ENCODE measurements at places on chromosomes 7 and 10.

GRCh38 chr10:13608246-13608853, 21.6 kb downstream of the PRPF18 start:
- DNase-seq, result no peak

- DNase-seq, result no peak
These were observed 340.5 kb downstream of the SDK1 start for GRCh38 chr7:3641582-3641981.

GRCh38 chr7:15829691-15830090, 143.2 kb upstream of the MEOX2 start:
- DNase-seq, result no peak

- DNase-seq, result no peak
These were observed 15.9 kb downstream of the ZNF3 start for GRCh38 chr7:100065452-100066186.

DNA sequence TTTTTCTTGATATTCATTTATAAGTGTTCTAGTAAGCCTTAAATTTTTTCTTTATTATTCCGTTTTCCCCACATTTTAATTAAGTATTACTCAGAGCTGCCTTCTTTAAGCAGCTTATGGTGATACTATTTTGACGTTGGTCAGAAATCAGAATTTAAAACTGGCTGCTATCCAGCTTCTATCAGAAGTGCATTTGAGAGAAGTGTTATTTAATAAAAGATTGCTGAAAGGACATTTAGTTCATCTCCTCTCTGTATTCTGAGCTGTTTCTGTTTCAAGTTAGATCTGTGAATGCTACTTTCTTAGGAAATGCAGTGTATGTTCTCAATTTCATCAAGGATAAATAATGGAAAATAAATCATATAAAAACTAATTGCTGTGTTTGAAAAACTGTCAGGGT, 17.4 kb downstream of the KLHL7 start:
- DNase-seq, result no peak

GRCh38 chr7:140631021-140631420, 9.6 kb downstream of the DENND2A start:
- no peak for DNase-seq

DNA sequence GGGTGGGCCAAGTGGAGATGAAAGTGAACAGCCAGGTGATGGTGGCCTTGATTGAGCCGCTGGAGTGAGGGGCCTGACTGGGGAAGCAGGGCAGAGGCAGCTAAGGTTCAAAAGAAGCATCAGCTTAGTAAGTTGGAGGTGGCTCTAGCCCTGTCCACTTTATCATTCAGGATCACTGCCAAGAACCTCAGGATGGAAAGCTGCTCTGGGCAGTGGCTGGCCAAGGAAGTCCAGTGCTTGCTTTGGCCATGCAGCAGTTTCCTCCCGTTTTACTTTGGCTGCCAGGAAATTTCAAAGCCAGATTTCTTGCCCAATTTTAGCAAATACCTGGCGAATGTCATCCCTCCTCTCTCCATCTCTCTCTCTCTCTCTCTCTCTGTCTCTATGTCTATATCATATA, 384.9 kb downstream of the PLXNA4 start:
- DNase-seq, result no peak

DNA sequence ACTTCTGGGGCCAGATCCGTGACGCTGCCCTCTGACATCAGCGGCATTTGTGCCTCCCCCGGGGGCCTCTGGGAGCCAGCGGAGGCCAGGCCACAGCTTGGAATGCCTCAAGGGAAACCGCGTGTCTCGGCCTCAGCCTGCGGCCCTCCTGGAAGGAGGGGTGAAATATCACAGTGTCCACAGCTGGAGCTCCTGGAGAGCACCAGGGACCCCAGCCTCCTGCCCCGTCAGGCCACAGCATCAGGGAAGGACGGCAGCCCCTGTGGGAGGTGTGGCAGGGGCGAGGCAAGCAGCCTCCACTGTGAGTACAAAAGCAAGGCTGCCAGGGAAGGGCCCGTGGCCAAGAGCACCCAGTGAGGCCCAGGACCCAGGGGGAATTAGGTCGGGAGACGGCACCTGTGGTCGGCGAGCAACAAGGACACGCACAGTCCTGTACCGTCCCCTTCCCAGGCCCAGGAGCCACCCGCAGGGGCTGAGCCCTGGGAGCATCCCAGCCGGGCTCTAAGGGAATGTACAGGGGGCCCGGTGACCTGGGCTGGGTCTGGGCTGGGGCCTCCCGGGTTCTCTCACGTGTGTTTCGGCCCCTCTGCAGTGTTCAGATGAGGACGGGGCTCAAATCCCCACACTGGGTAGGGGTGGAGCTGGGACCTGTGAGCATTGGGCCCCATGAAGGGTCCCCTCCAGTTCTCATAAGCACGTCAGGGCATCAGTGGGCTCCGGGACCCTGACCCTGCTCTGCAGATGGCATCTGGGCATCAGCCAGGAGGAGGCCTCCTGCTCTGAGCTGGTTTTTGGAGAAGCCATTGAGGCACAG, 18.7 kb upstream of the KNDC1 start:
- DNase-seq, result no peak

DNA sequence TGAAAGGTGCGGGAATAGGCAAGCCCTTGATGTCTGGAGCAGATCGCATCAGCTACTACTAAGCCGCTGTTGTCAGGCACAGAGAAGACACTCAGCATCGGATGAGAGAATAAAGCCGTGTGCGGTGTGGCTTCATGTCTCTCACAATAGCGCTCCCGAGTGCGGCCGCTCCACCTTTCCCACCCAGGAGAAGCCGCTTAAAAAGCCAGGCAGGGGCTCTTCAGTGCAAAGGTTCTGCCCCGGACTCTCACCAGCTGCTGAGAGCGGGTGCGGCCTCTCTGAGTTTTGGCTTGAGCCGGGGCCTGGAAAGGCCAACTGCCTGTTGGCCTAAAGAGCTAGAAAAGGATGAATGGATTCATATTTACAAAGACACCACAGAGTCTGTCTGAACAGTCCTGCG, 600.6 kb downstream of the DNAJB6 start:
- DNase-seq, result no peak

- DNase-seq, result no peak
These were observed 614 bp upstream of the IFIT2 start for GRCh38 chr10:89301232-89301631.

GRCh38 chr10:5723692-5724091, 39.1 kb downstream of the TASOR2 start:
- no peak for DNase-seq

GRCh38 chr10:95187617-95188016, 6.4 kb upstream of the ACSM6 start:
- no peak for DNase-seq

DNA sequence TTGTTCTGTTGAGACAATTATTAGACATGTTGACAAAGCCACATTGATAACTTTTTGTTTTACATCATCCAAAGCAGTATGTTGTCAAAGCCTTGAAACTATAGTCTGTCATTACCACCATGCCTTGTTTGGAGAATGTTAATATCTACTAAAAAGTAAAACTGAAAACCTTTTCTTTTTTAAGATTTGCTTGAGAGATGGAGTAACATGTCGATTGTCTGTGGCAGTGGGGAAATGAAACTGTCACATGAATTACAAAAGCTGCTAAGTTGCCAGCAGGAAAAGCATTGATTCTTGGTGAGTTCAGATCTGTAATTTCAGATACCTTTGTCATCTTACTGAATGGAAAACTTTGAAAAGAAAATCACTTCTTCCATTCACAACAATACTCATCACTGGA, 69.1 kb downstream of the TFPI2 start:
- no peak for DNase-seq

DNA sequence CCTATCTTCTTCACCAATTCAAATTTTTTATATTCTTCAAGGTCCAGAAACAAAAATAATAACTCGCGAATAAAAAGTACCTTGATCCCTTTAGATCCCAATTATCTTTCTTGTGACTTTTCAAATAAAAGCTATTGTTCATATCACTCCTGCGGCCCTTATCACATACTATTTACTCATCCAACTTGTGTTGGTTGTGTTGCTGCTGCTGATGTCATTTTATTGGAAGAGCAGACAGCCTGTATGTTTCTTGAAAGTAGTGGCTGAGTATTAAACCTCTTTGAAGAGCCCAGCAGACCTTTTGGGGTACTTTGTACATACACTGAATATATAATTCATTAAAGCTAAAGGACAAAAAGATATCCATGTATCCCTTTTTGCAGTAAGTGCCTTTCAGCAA, 231.7 kb downstream of the CTNNA3 start:
- no peak for DNase-seq

- no peak for DNase-seq
These were observed 171.0 kb upstream of the NEBL start for GRCh38 chr10:21068026-21068656.

GRCh38 chr7:20079080-20079479, 138.1 kb downstream of the MACC1 start:
- DNase-seq, result no peak

GRCh38 chr7:4928445-4928844, 30.5 kb downstream of the MMD2 start:
- DNase-seq, result no peak

DNA sequence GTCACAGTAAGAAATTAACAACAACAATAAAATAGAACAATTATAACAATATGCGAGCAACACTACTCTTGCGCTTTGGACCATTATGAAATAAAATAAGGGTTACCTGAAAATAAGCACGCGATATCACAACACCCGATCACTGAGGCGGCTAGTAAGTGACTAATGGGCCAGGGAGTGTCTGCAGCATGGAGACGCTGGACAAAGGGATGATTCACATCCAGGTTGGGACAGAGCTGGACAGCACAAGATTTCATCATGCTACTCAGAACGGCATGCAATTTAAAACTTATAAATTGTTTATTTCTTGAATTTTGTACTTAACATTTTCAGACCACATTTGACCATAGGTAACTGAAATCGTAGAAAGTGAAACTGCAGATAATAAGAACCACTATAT, 15.6 kb downstream of the HIBADH start:
- DNase-seq, result no peak

- no peak for DNase-seq
These were observed 45.4 kb downstream of the NAMPT start for GRCh38 chr7:106239406-106239805.

DNA sequence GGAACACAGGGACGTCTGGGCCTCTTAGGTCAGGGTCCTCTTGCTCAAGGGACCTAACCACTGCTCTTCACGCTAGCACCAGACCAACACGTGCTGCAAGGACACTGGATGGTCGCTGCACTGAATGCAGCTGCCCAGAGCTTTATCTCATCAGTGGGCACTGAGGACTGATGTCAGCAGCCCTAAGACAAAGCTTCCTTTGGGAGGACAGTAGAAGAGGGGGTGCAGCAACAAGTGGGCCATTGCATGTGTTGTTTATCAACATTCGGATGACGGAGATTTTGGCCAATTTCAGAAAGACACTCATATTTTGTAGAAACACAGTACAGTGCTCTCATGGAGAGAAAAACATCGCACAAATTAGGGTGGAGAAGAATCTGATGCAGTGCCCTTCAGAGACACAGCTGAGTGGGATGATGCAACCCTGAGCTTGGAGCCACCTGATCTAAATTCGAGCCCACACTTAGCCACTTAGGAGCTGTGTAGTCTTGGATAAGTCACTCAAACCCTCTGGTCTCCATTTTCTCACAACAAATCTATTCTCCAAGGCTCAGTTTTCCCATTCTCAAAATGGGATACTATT, 1.7 kb downstream of the OPALIN start:
- no peak for DNase-seq

DNA sequence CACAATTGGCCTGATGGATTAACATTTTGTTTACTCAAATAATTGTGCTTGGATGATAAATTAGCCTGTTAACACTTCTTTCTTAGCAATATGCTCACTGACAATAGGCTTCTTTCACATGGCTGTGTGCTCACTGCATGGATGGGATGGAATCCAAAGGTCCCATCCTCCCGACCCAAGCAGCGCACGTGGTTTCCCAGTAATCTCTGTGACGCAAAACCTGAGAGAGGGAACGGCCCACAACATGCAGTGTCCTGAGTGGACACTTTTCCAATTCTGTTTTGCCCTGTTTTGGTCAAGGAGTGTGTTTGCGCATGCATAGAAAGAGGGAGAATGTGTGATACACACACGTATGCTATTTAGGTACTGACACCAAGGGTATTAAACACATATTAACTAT, 42.1 kb upstream of the RASGEF1A start:
- DNase-seq, result no peak

GRCh38 chr10:34647160-34647559, 167.9 kb downstream of the PARD3 start:
- no peak for DNase-seq

- no peak for DNase-seq
These were observed 16.2 kb downstream of the KIFBP start for GRCh38 chr10:69004821-69005220.

DNA sequence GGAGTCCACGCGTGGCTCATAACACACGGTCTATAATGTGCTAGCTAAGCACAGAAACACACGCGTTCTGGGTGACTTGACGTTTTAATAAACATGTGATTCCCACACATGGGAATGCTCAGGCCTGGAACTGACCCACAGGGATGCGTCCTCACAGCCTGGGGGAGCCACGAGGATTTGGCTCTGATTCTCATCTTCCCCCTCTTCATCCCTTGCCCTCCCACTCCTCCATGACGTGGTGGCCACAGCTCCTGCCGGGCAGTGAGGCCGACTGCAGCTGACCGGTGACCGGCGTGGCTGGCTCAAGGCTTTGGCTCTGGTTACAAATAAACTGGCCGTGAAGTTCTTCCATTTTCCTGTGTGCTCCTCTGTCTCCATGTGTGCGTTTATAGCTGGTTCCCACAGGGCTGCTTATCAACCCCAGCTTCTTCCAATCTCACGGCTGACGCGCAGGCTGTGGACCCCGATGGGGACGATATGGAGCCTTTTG, 40.9 kb upstream of the KLF6 start:
- no peak for DNase-seq

DNA sequence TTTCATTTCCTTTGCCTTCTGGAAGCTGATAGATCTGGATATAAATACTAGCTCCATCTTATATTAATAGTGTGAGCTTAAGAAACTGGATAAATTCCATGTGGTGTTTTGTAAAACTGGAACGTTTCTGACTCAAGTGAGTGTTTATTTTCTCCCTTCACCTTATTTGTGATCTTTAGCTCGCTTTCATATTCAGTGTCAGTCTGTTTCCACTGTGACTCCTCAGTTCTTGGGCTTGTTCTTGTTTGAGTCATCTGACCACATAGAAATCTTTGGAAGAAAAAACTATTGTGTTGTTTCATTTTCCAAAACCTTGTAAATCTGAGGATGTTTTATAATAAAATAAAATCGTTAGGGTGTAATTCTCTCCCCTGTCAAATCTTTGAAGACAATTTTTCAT, 186.4 kb downstream of the POLR1F start:
- DNase-seq, result peak; percentile 21

GRCh38 chr10:30041196-30042105, 17.9 kb downstream of the JCAD start:
- no peak for DNase-seq

DNA sequence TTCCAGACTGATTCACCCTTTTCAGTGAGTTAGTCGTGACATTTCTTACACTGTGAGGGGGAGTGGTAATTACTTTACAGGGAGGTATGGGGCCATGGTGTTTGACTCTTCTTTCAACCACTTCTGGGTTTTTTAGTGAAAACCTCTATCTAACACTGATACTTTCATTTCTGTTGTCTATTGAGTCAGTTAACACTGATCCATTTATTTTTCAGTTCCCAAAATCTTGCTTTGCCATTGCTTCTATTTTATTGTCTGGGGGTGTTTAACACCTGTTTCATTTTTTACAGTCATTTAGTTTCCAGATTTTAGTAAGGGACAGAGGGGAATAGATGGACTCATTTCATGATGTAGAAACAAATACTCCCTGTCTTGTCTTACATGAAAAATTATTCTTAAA, 61.5 kb downstream of the HELLS start:
- no peak for DNase-seq
